Activated naive CD4-positive, alpha-beta T cell treated with Interleukin-2 at 50 U/mL for 16 hours (primary cell): ENCODE measurements at places on chromosomes 7 and 10.

DNA sequence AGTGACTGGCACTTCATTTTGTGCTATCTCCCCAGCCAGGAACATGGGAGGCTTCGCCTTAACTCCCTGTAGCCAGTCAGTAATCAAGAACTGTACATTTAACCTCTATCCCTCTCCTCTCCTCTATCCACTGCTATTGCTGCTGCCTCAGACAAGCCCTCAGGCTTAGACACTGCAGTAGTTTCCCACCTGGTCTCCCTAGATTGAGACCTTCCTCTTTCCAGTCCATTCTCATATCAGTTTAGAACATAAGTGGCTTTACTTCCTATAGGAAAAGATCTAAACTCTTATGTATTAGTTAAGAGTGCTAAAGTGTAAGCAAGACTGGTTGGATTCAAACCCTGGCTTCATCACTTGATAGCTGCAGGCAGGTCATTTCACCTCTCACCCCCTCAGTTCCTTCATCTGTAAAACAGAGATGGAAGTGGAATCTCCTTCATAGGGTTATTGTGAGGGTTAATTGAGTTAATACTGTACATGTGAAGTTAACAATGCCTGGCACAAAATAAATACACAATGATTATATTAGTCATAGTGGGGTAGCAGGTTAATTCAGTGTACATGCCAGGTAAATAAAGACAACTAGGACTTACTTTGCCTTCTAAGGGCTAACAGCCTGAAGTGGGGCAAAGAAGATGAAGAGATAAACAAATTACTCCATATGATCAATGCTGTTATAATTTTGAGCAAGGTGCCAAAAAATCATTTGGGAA is 76.1 kb downstream of the ZNF277 start:
- DNase-seq, result no peak

- no peak for DNase-seq
These were observed 1212.4 kb downstream of the SORCS1 start for GRCh38 chr10:105952153-105952552.

- no peak for DNase-seq
These were observed 1277.1 kb upstream of the AUTS2 start for GRCh38 chr7:68321076-68321639.

DNA sequence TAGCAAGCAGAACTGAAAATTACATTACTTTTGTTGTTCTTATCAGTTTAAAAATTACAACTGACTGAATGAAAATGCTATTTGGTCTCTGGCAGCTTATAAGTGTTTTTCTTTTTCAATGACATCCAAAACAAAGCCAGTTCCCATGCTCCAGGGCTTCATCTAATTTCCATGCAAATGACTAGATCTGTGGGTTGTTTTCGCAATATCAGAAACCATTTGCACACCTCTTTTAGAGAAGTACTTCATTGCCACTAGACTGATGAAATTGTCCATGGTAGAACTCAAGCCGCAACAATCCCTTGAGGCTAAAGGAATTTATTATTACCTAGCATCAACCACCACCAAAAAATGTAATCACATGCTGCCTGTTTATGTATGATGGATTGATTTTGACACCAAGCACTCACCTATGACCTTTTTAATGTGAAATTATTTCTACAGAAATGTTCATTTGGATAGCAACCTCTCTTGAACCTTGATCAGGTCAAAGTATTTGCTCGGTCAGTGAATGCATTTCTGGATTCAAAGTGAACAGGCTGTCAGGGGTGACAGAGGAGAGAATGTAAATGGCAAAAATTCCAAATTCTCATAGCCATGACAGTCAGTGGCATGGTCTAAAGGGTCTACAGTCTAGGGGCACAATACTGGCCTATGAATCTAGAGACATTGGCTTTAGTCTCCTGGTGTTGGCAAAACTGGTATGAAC is 769.3 kb downstream of the SORCS1 start:
- DNase-seq, result no peak

- DNase-seq, result no peak
These were observed 9.8 kb downstream of the WDFY4 start for GRCh38 chr10:48694371-48695030.

DNA sequence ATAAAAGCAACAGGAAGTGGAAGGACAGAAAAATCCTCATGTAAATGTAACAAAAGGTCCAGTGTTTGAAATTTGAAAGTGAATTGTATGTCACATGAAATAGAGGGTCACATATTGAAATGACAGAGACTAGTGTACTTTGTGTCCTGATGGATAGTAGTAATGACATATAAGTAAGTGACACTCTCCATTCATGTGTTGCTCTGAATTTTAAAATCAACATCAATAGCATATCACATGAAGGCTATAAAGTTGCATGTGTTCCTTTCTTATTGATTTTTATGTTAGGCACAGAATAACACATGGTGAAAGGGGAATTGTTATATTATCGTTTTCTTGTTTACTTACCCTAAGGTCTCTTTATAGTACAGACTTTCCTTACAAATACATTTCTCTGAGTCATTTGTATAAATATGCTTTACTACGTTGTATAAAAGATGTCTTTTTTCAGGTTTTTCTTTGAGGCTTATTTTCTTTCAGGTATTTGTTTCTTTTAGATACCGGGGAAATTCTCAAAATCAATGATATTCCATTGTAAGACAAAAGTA is 104.6 kb upstream of the CACNA2D1 start:
- DNase-seq, result no peak

- no peak for DNase-seq
These were observed 2.2 kb downstream of the KMT2E start for GRCh38 chr7:105016068-105016708.

- no peak for DNase-seq
These were observed 26.1 kb upstream of the DNAJC1 start for GRCh38 chr10:22029445-22030236.

DNA sequence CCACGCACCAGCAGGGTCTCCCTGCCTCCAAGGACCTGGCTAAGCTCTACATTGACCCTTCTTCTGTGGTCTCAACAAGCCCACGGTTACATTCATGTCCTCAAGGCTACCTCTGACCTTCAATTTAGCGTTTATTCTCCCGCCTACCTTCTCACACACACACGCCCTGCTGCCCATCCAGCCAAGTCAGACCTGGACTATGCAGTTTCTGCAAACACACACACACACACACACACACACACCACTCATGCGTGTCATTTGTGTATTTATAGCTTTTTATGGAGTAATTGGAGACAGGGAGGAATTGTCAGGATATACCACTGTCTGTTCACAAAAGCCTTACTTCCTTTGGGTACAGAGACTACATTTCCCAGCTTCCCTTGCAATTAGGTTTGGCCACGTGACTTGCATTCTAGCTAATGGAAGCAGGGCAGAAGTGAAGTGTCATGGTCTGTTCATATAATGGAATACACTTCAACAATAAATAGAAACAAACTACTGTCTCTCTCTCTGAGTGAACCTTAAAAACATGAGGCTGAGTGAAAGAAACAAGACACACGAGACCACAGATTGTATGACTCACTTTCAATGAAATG is 53.8 kb upstream of the CPXM2 start:
- no peak for DNase-seq

DNA sequence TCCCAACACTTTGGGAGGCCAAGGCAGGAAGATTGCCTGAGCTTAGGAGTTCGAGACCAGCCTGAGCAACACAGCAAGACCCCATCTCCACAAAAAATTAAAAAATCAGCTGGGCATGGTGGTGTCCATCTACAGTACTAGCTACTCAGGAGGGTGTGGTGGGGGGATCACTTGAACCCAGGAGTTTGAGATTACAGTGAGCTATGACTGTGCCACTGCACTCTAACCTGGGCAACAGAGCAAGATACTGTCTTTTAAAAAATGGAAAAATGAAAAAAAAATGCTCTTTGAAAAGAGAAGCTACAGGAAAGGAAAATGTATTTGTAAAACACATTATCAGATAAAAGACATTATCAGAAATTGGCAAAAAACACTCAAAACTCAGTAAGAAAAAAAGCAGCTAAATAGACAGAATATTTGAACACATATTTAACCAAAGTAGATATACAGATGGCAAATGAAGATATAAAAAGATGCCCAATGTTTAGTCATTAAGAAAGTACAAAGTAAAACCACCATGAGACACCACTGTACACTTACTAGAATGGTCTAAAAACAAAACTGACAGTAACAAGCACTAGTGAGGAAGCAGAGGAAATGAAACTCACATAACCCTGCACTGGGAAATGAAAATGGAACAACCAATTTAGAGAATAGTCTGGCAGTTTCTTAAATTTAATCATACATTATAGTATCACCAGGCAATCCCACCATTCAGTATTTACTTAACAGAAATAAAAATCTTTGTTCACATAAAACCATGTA is 40.5 kb downstream of the NRBF2 start:
- no peak for DNase-seq

DNA sequence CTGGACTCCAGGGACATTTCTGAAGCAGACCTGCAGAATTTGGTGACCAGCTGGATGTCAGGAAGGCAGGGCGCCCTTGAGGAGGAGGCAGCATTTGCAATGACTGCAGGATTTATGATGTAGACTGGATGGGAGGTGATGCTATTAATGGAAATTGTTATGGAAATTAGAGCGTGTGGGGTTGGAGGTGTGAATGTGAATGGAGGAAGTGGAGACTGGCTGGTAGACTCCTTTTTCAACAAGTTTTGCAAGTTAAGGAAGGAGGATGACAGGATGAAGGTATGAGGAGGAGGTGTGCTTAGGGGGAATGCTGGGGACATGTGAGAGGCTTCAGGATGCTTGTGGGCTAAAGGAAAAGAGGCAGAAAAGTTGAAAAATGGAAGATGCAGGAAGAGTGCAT is 137.0 kb downstream of the TMEM178B start:
- no peak for DNase-seq

DNA sequence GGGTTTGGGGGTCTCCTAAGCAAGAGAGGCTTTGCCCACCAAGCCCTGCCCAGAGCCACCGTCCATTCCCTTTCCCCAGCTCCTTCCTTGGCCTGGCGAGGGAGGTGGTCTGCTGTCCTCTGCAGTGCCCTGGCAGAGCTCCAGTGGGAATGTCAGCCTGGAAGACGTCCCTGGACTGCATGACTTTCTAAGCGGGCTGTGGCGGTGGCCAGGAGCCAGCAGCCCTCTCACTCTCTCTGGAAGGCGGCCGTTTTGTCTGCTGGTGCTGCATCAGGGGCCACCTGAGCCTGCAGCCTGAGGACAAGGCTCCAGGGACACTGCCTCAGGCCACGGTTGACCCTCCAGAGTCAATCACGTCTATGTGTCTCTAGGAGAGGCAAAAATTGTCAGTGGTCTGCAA is 271.0 kb downstream of the SKAP2 start:
- DNase-seq, result no peak

GRCh38 chr10:86188326-86188725 is 178.3 kb downstream of the GRID1 start:
- no peak for DNase-seq

DNA sequence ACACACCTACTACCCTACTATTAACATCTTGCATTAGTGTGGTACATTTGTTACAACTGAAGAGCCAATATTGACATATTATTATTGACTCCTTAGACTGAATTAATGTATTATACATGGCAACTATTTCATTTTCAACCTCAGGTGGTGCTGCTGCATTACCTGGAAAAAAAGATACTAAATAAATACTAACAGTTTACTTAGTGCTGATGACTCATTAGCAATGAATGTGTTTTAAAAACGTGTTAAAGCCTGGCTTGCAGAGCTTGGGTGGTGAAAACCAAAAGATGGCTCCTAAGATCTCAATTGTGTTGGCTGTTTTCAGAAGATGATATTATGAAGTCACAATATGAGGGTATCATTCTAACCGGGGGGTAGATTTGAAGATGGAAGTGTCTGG is 34.8 kb downstream of the CFAP43 start:
- no peak for DNase-seq

GRCh38 chr10:115073796-115074195 is 19.4 kb upstream of the ATRNL1 start:
- DNase-seq, result no peak

DNA sequence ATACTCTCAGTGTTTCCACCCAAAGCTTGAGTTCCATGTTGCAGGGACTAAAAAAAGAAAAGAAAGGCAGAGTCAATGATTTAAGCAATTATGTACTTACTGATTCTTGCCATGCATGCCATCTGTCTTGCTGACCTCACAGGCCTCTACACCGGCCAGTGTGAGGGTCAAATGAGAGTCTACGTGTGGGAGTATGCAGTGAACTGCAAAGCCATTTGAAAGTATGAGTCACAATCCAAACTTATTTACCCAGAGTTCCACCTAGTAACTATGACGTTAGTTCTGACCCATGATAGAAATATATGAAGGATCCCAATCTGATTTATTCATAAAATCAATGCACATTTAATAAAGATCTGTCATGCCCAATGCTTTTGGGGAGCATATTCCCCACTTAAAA is 26.5 kb downstream of the PDE1C start:
- no peak for DNase-seq

DNA sequence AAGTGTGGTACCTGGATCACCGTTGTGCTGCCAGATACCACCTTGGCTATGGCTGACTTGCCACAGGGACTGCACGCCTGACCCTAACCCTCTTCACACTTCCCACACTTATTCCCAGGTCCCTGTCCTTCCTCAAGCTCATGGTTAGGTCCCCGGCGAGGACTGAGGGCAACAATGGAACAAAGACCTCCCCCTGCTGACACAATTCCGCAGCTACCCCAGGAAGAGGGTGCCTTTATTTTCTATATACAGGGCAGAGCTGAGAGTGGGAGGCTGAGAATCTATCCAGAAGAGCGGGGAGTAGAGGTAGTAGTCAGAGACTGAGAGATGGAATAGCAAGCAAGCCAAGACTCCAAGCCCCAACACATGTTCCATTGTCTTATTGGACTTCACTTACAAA is 118.1 kb upstream of the SEM1 start:
- no peak for DNase-seq

- DNase-seq, result no peak
These were observed 44.1 kb downstream of the FBXW4 start for GRCh38 chr10:101650863-101651262.

DNA sequence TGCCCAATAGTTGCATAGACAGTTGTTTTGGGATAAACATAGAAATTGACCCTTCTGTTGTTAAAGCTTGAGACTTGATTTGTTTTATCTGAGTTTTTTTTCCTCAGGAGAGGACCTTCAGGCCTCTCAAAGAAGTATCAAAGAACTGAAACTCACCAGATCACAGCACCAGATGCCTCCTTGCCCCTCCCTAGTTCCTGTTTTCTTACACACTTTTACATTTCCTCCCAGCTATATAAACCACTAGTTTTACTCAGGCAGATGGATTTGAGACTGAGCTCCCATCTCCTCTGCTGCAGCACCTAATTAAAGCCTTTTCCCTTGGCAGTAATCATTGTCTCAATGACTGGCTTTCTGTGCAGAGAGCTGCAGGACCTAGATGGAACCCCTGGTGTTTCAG is 150.6 kb upstream of the NRG3 start:
- no peak for DNase-seq

- DNase-seq, result no peak
These were observed 41.6 kb downstream of the ERCC6 start for GRCh38 chr10:49497358-49497757.

- DNase-seq, result peak; percentile 44
These were observed 220.6 kb downstream of the CCDC3 start for GRCh38 chr10:12780634-12781601.
